ENCODE measurements at places on chromosomes 5 and 9. TPM values are rescaled to one million over a fixed set of nuclear protein-coding genes. Genes with fewer than 3 reads are reported as not detected.

DNA sequence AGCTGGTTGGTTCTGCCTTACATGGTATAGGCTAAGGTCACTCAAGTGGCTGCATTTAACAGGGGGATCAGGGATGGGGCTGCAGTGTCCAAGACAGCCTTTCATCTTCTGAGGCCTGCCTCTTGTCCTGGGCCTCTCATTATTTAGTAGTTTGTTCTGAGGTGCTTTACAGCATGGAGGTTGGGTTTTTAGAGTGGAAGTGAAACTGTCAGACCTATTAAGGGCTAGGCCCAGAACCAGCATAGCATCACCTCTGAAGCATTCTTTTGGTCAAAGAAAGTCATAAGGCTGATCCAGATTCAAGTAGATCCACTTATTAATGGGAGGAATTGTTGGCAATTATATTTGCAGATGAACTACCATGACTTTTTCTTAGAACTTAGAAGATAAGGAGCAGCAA, 146.0 kb upstream of the NMUR2 start:
- no peak for DNase-seq

DNA sequence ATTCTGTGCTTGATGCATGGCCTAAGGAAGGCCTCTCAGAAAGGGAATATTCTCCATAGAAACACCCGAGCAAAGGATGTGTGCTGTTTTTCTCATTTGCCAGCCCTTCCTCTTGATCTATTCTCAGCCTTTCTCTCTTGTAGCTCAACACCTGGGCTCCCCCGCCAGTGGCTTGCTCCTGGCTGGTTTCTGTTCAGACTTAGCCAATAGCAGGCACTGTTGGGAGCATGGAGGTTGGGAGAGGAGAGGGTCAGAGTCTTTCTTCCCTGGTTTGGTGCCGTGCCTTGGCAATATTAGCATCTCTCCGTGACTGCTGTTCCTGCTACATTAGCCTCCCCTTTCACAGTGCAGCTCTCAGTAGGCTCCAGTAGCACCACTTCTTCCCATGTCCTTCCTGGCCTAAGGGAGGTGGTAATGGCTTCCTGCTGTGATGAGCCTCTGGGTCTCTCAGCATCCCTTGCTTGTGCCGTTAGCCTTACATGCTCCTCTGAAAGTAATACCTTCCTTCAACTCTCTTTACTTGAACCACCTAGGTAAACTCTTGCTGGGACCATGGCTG, 269.7 kb upstream of the GAS1 start:
- no peak for DNase-seq

GRCh38 chr5:111229871-111230810, 6.0 kb downstream of the CAMK4 start:
- no peak for DNase-seq

GRCh38 chr9:135778421-135778820, 76.4 kb downstream of the KCNT1 start:
- no peak for DNase-seq

DNA sequence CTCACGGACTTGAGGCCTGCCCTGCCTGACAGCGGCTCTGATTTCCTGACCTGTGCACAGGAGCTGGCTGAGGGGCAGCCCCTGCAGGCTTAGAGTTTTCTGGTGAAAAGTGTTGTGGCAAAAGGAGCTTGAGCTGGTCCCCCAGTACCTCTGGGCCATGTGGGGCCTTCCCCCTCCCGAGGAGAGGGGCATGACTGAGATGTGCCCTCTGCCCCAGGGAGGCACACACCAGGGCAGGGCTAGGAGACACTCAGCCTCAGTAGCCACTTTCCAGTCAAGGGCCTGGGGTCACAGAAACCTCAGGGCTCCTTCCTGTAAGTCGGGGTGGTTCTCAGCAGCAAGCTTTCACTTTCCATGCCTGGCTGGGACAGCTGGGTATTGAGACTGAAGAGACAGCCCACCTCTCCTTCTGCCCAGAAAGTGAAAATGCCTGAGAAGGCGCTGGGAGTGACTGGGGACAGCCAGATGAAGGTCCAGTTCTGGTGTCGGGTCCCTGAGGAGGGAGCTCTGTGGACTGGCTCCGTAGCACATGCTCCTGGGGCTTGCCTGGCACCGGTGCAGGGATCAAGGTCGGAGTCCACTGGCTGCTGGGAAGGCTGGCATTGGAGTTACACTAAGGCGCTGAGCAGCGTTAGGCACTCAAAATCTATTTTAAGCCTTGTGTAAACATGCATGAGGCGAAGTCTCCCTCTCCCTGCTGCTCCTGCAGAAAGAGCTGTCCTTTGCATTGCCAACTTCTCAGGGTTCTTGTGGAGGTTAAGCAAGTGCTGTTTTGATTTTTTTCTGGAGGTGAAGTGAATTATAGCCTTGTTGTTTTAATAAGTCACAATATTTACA, 394.9 kb downstream of the GADD45G start:
- peak; percentile 47 for DNase-seq

DNA sequence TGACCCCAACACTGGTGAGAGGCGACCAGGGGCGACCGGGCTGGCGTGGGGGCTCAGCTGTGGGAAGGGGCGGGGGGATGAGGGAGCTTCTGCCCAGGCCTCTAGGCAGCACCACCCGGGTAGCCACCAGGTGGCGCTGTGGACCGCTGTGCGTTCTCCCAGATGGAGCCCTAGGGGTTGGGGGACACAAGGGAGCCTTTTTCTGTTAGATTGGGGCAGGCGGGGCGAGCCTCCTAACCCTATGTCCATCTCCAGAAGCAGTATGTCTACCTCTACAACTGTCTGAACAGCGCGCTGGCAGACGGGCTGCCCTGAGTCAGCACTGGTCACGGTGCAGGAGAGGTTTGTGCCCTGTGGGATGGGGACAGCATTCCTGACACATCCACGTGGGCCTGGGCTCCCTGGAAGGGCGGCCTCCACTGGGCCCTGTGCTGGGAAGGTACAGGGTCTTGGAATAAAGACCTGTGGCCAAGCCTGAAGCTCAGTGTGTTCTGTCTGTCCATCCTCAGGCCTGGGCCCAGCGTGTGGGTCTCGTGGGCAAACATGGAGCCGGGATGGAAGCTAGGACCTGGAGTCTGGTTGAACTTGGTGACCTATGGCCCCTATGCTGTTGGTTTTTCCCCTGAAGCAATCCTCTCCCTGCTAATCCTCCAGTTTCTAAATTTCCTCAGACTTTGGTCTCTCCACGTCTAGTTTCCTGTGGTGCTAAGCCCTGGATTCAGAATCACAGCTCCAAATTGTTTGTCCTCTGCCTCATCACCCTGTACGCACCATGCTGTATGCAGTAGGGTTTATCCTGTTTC, 23.1 kb upstream of the SPTLC1 start:
- peak; percentile 63 for DNase-seq

- DNase-seq = no peak
Observed at GRCh38 chr9:72410214-72410613, 45.2 kb upstream of the ZFAND5 start.

GRCh38 chr5:158423623-158424200, 564.8 kb upstream of the CLINT1 start:
- peak; percentile 65 for DNase-seq

- DNase-seq = peak; percentile 51
Observed at GRCh38 chr9:73157811-73158210, 6.1 kb downstream of the ANXA1 start.

DNA sequence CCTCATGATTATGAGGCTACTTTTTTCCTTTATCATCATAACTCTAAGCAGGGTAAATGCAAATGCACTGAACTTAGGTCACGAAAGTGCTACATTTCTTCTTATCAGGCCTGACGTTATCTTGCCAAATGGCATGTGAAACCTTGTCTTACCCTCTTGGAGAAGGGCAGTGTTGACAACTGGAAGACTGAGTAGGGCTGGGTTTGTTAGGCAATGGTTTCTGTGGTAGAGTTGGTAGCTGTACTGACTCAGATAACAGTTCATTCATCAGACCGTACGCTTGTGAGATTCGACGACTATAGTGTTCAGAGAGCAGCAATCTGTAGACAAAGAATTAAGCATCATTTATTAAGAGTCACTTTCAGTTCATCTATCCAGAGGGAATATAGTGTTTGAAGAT, 127.7 kb downstream of the CPLANE1 start:
- DNase-seq = no peak

- no peak for DNase-seq
Observed at GRCh38 chr5:68406767-68407241, 191.2 kb downstream of the PIK3R1 start.

GRCh38 chr9:116905171-116905588, 218.1 kb downstream of the TRIM32 start:
- DNase-seq = no peak

- no peak for DNase-seq
Observed at GRCh38 chr5:115968770-115969169, 6.5 kb downstream of the LVRN start.

- DNase-seq = no peak
Observed at GRCh38 chr5:98989727-98990126, 60.9 kb upstream of the CHD1 start.

DNA sequence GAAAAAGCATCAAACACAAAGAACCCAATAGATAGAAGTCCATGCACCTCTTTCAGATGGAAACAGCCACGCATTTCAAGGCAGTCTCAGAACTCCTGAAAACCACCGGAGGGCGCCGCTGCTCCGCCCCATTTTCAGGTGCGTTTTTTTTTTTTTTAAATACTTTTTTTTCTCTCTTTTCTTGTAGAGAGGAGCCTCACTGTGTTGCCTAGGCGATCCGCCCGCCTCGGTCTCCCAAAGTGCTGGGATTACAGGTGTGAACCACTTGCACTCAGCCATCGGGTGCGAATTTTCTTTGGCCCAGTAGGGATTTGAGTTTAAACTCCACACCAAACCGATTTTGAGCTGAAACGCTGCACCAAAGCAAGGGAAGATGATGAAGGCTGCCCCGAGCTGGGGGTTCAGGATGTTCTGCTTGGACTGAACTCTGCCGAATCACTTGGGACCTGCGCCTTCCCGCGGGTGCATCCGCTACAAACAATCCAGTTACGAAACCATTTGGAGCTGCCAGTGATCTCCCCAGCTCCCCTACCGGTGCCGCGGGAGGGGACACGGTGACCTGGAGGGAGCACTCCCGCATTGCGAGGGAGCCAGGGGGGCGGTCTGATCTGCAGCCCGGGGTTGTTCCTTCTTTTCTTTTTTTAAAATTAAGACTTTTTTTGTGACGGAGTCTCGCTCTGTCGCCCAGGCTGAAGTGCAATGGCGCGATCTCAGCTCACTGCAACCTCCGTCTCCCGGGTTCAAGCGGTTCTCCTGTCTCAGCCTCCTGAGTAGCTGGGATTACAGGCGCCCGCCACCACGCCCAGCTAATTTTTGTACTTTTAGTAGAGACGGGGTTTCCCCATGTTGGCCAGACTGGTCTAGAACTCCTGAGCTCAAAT, 1.4 kb downstream of the PTGR1 start:
- DNase-seq = peak; percentile 77

DNA sequence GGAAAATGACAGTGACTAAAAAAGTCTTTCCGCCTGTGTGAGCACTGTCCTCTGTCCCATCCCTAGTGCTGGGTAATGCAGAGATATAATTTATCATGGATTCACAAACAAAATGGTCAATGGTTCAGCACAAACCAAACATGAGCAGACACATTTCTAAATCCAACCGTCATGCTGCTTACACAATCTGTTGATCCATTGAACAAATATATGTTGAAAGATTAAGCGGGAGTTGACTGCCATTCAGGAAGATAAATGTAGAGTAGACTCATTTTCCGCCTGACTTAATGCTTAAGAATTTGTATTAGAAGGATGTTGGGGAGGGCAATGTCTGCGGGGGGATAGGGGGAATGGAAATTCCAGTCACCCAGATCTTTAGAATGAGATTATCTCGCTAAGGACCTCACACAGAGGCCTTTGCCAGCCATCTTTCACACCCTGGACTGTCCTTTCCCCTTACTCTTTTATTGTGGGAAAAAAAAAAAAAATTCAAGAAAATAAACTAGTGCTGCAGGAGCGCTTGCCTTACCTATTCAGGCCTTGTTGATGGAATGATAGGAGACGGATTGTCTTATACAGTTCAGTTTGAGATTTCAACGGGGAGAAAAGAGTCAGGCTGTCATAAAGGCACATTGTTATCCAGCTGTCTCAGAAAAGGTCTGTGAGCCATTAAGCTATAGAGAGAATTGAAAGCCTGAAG, 153.7 kb downstream of the TLE1 start:
- DNase-seq = peak; percentile 35

DNA sequence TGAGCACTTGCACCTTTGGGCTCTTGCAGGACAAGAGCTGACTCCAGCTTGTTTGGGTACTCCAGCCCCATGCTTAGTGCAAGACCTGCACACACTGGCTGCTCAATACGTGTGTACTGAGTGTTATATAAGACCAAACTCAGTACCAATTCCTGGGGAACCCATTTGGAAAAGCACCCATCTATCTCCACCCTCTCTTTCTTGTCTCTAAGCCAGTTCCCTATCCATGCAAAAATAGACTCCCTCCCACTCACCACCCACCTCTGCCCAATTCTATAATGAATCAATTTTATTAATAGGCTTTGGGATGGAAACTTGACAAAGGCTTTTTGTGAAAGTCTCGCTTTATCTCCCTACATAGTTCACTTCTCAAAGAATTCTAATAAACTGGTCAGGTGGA, 60.9 kb upstream of the CPLX2 start:
- no peak for DNase-seq

GRCh38 chr5:64292611-64293215, 127.1 kb downstream of the RNF180 start:
- DNase-seq = peak; percentile 14

- peak; percentile 33 for DNase-seq
Observed at GRCh38 chr5:35009657-35010056, 38.1 kb downstream of the AGXT2 start.

DNA sequence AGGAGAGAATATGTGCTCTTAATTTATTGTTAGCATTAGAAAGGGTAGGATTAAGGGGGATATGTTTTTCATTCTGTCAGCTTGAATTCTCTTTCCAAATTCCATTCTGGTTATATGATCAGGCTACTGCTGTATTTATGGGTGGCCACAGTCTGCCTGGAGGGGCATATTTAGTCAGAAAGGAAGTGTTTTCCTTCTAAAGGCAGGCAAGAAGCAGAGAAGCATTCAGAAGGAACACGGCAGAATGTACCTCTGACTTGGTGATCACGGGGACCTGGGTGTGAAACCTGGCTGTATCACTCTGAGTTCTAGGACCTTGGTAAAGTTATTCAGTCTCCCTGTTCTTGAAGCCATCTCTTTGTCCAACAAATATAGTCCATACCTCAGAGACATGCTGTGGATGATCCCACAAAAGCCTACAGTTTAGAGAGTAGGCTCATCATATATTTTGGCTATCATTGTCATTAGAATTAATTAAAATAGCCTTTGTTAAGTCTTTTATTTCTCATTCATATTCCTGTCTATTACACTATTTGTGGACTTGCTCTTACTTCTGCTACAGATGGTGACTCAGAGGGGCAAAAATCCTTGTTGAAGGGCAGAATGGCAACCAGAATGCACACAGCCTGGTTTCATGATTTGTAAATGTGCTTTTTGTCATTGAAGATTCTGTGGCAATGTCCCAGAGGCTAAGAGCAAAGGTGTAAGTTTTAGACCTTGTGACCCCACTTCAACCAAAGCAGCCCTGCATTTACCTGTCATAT, 2.7 kb downstream of the TNC start:
- no peak for DNase-seq

GRCh38 chr9:99606296-99606695, 215.4 kb upstream of the NR4A3 start:
- DNase-seq = no peak

- DNase-seq = no peak
Observed at GRCh38 chr9:124693403-124693802, 77.7 kb downstream of the NR6A1 start.

The WNT8A gene
- not detected for total RNA-seq

The KLF4 gene
- total RNA-seq = 16.8 TPM

The GPR150 gene
- total RNA-seq = 0.27 TPM

The HTR4 gene
- not detected for total RNA-seq

The ECM2 gene
- 23.3 TPM for total RNA-seq

The FBXL7 gene
- 12.6 TPM for total RNA-seq

The PCDHB4 gene
- total RNA-seq = 0.65 TPM

The QSOX2 gene
- 9.2 TPM for total RNA-seq

The TMC1 gene
- total RNA-seq = 0.36 TPM

The SLC25A2 gene
- 0.72 TPM for total RNA-seq

The DROSHA gene
- total RNA-seq = 55.8 TPM
